Muscle of arm (tissue), 14 donors: ENCODE measurements at places on chromosomes 11 and 22.

GRCh38 chr11:78039919-78040671 is 17.0 kb upstream of the KCTD14 start:
- peak; percentile 46 for DNase-seq

GRCh38 chr22:25823276-25823675 is 81.3 kb downstream of the MYO18B start:
- DNase-seq, result no peak

- no peak for DNase-seq
These were observed 38.7 kb downstream of the RTN3 start for GRCh38 chr11:63719987-63720386.

DNA sequence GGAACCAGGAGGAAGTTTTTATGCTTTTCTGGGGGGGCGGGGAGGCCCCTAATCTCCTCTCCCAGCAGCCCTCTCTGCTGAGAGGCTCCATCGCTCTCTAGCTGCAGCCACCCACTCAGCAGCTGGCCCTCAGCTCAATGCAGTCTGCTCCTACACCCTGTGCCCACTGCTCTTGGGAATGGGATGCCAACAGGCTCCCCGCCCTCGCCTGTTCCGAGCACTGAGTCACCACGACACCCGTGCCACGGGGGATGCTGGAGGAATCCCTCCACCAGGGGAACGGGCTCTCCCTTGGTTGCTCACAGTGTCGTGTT is 23.5 kb upstream of the SUSD2 start:
- no peak for DNase-seq

- no peak for DNase-seq
These were observed 9.8 kb downstream of the SLC17A6 start for GRCh38 chr11:22347857-22348487.

DNA sequence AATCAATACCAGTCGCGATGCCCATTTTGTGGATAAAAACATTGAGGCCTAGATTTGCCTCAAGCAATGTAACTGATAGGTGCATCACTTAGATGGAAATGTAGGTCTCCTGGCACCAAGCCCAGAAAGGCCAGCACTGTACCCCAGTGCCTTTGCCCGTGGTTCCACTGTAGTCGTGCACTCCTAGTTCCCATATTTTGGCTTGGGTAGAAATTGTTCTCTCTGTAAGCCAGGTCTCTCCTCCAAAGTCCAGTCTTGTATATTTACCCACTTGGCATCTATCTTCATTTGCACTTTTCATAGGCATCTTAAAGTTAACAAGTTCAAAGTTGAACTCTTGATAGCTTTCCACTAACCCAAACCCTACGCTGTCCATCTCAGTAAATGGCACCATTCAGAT is 41.6 kb upstream of the DMC1 start:
- DNase-seq, result no peak

GRCh38 chr11:44138286-44138685 is 42.8 kb downstream of the EXT2 start:
- DNase-seq, result no peak

DNA sequence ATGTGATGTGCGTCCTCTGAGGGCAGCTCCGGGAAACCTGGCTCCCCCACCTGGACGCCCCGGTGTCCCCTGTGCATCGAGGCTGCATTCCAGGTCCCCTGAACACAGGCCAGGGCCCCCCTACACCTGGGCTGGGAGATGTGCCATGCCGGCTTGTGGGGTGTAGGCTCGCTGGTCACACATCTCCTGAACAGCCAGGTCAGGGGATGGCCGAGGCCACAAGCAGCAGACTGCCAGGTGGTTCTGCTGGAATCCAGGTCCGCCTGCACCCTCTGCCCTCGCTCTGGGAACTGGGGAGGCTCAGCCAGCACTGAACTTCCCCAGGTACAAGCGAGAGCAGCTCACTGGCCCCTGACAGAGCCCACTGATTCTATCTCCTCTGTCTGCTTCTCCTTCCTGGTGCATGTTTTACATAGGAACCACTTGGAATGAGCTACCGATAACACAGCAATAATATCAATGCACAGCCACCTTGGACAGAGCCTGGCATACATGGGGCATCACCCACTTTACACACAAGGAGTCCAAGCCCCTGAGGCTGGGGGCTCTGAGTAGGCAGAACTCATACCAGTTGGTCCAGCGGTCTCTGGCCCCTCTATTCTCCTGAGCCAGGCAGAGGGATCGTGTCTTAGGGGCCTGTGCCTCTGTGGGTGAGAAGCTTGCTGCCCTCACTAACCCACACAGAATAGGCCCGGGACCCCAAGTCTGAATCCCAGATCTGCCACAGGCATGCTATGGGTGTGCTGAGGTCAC is 46.8 kb downstream of the TBX1 start:
- DNase-seq, result no peak

DNA sequence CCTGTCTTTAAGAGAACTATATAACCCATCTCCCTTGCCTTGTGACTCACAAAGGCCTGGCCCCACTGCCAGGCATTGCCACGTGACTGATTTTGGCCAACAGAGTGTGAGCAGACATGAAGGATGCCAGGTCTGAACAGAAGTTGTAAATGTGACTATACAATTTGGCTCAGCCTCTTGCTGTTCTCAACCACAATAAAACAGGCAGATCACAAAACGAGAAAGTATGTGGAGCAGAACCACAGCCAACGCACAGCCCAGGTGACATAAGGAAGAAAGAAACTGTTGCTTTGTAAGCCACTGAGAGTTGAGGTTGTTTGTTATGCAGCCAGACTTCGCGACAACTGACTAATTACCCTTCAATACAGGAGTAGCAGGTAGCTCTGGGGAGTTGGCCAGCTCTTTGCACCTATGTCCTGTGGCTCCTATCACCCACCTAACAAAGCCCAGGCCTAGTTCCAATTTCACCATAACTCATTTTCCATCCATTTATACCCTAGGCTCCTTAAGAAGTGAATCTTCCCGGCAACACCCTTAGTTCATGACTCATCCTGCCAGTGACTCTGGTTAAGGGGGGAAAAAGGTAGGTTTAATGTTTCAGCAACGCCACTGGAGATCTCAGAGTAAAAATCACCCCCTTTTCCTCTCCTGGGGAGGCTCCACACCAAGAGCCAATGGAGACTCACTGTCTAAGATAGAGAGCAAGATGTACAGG is 53.7 kb downstream of the GALNT18 start:
- DNase-seq, result no peak

GRCh38 chr11:110294509-110294908 is 1.9 kb downstream of the RDX start:
- no peak for DNase-seq

- DNase-seq, result no peak
These were observed 30.3 kb downstream of the LAYN start for GRCh38 chr11:111570796-111571195.

GRCh38 chr11:33892906-33893594 is 1.2 kb upstream of the LMO2 start:
- DNase-seq, result no peak

- DNase-seq, result no peak
These were observed 1.0 kb downstream of the MN1 start for GRCh38 chr22:27800250-27801201.

DNA sequence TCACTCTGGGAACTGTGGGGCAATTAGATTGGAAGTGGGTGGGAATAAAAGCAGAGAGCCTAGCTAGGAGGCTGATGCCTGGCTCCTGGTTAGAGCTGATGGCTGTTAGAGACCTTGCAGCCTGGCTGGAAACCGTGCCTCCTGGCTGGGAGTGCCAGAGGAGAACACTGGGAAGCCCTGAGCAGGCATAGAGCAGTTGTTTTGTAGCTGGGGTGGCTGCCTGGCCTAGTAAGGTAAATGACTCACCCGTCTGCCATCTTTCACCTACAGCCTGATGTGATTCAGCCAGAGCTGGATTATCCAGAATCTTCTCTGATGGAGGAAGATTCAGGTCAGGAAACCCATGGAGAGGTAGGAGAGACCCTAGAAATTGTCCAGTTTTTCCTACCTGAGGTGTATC is 6.1 kb downstream of the UQCR10 start:
- no peak for DNase-seq

GRCh38 chr11:46492532-46492931 is 101.0 kb upstream of the CHRM4 start:
- no peak for DNase-seq

- no peak for DNase-seq
These were observed 25.3 kb upstream of the POLA2 start for GRCh38 chr11:65236194-65237059.

DNA sequence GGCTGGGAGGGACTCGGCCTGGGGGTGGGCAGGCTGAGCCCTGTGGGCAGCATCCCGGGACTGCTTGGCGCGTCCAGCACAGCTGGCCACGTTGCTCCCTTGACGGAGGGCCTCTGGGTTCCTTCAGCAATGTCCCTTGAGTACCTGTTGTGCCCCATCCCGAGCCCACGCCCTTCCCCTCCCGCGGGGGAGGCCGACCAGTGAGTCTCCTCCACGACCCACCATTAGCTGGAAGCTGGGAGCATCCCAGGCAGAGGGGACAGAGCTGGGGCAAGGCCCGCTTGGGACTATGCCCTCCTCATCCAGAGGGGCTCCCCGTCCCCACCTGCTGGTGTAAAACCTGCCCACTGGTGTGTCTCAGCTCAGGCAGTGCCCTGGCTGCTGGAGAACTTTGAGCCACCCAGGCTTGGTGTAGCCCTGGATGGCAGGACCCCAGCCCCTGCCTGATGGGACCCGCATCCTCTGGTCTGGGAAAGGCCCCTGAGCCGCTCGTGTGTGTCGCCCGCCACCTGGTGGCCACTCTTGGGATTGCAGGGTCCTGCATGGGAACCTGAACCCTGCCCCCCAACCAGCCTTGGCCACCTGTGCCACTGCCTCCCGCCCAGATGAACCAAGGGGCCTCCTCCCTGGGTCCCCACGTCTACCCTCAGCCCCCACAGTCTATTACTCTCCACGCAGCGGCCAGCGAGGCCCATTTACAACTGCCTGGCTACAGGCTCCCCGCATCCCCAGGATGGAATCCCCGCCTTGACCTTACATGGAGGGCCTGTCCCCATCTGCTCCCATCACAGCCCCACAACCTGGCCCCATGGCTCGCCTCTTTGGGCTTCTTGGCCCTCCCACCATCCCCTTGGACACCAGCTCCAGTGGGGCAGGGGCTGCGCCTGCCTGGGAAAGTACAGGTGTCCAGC is 16.6 kb upstream of the ARHGAP8 start:
- DNase-seq, result peak; percentile 71
